Upper lobe of left lung (tissue), 6 donors: ENCODE measurements at places on chromosomes 4 and X. TPM values are rescaled to one million over a fixed set of nuclear protein-coding genes. Genes with fewer than 3 reads are reported as not detected.

EPGN gene
- 0.34 TPM for total RNA-seq

CITED1 gene
- not detected for total RNA-seq

ASB9 gene
- total RNA-seq: 5.2 TPM

ZCCHC18 gene
- total RNA-seq: 0.15 TPM

FAM47A gene
- not detected for total RNA-seq

NHSL2 gene
- total RNA-seq: 17.8 TPM

CXXC4 gene
- 2.9 TPM for total RNA-seq

SASH3 gene
- 21.5 TPM for total RNA-seq

SLC49A3 gene
- 37.1 TPM for total RNA-seq

DNA sequence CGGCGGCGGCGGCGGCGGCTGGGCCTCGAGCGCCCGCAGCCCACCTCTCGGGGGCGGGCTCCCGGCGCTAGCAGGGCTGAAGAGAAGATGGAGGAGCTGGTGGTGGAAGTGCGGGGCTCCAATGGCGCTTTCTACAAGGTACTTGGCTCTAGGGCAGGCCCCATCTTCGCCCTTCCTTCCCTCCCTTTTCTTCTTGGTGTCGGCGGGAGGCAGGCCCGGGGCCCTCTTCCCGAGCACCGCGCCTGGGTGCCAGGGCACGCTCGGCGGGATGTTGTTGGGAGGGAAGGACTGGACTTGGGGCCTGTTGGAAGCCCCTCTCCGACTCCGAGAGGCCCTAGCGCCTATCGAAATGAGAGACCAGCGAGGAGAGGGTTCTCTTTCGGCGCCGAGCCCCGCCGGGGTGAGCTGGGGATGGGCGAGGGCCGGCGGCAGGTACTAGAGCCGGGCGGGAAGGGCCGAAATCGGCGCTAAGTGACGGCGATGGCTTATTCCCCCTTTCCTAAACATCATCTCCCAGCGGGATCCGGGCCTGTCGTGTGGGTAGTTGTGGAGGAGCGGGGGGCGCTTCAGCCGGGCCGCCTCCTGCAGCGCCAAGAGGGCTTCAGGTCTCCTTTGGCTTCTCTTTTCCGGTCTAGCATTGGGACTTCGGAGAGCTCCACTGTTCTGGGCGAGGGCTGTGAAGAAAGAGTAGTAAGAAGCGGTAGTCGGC is 528 bp downstream of the FMR1 start:
- DNase-seq: peak; percentile 29

DNA sequence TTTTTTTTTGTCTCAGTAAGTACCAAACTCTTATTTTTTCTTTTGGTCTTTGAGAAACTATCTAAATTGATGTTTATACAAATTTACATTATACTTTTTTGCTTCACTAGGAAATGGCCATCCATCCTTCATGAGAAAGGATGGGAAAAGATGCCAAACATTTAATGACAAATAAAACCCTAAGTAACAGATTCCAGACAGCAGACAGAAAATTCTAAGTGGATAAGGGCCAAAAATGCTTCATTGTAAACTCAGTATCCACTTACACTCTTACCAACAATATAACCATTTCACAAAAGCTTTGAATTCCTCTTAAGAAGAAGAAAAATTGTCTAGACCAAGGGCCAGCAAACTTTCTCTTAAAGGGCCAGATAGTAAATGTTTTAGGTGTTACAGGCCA is 3.5 kb downstream of the GUCY1B1 start:
- DNase-seq: no peak

GRCh38 chr4:3522326-3522640 is 9.9 kb downstream of the LRPAP1 start:
- DNase-seq: peak; percentile 12

DNA sequence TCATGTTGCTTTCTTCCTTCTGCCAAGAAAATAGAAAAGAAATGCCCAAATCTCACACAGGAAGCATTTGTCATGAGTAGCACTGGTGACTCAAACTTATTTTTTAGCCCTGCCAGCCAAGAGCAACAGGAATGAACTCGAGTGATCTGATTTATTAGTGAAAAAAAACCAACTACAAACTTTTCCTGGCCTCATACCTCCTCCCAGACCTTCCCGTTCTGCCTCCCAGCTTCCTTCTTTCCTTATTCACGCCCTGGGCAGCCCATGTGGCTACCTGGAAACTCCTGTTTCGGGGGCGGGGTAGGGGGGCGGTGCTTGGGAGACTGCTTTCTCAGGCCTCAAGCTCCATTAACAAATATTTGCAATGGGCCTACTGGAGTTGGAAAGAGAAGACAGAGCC is 178.5 kb downstream of the NHS start:
- no peak for DNase-seq

DNA sequence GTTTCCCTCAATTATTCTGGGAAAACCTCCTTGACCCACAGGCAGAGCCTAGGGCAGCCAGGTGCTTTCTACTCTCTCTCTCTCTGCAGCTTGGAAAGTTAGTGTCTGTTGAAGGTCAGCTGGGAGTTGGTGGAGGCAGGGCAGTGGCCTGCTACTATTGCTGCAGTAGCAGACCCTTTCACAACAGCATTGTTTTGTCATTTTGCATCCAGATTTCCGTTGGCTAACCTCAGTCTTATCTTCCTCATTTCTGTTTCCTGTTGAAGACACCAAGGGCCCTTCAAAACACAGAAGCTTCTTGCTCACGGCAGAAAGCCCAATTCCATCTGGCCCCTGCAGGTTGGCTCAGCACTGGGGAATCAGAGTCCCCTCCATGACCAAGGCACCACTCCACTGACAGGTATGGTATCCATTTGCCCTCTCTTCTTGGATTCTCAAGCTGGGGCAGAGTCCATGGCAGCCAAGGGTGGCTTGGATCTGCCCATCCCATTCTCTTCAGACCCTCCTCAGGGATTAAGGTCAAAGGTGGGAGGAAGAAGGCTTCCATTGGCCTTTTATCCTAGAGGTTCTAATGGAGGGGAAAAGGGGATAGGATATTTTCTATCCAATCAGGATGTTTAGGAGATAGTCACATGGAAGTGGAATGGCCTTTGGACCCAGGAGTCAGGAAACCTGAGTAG is 24.6 kb downstream of the VSIG4 start:
- DNase-seq: no peak

DNA sequence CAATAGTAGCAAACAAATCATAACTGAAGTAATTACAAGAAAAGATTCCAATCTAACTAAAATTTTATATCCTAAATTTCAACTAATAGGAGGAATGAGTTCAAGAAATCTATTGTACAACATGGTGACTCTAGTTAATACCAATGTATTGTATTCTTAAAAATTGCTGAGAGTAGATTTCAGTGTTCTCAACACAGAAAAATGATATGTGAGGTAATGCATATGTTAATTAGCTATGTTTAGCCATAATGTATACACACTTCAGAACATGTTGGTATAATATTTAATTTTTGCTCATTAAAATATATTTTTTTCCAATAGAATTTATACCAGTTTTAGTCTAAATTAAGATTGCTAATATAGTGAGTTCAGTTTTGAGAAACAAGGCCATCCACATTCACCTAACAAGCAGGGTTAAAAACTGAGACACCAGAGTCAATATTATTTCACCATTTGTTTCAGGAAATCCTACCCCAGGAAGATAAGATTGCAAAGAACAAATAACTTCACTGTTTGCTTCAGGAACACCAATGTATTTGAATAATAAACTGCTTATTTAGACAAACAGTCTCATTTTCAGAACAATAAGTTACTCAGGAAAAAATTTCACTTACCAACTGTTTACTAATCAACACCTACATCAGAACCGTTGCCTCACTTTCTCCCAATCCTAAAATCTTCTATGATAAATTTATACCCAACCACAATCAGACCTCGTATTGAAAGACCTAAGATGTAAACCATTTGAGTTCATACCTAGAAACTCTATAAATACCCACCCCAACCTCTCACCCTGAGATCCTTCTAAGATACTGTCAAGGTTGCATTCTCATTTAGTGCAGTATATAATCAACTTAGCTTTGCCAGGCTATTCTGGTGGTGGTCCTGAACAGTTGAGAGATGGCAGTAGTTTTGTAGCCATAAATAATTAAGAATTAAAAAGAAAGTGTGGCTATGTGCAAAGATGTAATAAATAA is 132.8 kb downstream of the MAB21L2 start:
- no peak for DNase-seq

DNA sequence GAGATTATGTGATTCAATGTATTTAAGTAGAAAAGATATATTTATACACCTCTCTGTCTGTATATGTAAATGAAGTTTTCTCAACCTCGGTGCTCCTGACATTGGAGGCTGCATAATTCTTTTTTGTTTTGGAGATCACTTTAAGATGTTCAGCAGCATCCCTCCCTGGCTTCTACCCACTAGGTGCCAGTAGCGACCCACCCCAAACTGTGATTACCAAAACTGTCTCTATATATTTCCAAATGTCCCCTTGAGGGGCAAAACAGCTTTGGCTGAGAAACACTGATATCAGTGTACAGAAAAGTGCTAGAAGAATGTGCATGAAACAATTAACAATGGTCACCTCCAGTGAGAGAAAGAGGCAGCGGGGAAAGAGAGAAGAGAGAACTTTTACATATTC is 51.2 kb downstream of the DCX start:
- no peak for DNase-seq

DNA sequence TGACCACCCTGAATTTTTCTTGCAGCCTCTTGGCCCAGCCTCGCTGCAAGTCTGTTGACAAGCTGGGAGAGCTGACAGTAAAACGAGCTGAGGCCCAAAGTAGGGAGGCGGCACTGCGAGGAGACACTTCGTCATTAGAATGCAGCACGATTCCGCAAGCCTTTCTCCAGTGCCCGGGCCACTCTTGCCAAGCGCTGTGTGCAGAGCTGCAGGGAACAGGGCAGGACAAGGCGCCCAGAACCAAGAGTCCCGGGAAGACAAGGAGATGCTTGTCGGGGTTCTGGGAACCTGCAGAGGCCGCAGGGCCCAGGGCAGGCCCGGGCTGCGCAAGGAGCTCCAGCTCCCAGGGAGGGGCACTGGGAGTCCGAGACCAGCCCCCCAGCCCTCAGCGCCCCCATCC is 187.1 kb downstream of the BCOR start:
- no peak for DNase-seq

DNA sequence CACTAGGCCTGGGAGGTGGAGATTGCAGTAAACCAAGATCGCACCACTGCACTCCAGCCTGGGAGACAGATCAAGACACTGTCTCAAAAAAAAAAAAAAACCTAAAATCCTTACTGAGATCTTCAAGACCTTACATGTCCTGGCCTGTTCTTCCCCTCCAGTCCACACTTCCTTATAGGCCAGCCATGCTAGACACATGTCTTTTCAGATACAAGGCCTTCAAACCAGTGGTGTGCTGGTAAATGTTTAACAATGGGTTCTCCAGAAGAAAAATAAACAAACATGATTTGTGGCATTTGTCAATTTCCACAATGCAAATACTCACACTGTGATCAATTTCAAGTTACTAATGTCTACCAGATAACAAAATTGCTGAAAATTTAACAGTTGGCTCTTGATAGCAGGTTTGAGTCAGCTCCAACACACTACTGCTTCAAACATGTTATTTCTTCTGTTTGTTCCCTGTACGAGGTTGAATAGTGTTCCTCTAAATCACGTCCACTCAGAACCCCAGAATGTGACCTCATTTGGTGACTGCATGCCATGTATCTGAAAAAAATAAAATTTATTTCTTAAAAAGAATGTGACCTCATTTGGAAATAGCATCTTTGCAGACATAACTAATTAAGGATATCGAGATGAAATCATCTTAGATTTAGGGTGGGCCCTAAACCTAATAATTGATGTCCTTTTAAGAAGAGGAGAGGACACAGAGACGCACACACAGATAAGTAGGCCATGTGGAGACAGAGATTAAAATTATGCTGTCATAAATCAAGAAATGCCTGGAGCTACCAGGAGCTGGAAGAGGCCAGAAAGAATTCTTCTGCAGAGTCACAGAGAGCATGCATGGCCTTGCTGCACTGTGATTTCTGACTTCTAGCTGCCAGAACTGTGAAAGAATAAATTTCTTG is 144.4 kb downstream of the ZNF674 start:
- DNase-seq: no peak

DNA sequence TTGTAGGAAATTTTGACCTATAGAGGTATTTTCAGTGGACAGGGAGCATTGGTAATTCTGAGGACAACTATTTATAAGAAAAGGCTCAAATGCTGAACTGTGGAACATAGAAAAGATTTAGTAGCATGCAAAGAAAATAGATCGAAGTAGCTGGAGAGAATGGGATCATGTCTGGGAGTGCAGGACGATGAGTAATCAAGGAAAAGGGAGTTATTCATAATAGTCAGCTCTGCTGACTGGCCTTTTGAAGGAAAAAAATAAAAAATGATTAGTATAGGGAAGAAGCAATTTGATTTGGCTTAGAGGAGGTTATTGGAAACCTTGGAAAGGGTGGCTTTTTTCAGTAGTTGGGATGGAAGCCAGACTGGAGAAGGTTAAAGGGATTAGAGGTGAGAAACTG is 22.9 kb upstream of the ANK2 start:
- no peak for DNase-seq

DNA sequence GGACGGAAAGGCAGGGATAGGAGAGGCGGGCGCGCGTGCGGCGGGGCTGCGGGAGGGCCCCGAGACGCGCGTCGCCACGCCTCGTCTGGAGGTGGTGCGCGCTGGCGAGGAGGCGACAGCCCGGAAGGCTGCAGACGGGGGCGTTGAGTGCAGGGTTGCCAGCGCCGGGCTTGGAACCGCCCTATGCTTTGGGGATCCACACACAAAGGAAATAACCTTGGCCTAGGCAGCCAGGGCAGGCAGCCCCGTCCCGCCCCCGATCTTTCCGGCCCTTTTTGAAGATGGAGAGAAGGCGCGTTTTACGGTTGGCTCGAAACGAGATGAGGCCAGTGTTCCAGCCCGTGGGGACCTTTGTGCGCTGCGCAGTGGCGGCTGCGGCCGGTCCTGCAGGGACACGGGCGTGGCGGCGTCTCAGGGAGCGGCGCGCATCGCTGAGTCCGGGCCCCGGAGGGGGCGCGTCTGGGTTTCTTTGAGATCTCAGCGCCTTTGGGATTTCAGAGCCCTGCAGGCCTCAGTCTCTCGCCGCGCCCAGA is 50.8 kb upstream of the TRIM2 start:
- peak; percentile 41 for DNase-seq

DNA sequence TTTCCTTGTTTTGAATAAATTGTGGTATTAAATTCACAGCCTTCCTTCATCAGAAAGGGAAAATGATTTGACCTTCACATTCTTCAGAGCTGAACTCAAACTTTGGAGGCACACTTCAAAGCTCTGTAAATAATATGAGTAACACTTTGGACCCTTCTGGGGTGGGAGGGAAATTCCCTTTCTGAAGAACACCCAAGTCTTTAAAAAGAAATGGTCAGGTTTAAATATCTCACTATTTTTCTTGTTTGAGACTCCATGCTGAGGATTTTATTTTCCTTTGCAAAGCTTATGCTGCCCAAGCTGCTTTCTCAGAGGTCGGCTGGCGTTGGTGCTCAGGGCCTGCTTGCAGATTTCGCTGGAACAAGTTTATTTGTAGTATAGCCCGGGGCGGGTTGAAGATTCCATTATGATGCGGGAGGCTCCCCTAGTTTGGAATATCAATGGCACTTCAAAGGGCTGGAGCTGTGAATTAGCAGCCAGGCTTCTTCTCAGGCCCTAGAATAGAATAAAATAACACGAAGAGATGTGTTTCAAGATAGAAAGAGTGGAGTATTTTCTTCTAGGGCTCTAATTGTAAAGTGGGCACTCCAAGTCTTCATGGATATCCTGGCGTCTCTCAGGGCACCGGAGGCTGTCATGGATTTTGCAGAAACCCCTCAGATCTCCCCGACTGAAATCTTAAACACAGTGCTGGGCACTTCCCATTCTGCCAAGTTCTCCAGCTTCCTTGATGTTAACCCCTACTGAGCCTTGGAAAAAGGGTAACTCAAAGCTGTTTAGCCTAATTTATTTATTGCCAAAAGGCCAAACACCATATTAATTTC is 315.6 kb downstream of the GPAT3 start:
- DNase-seq: no peak

- no peak for DNase-seq
Observed at GRCh38 chr4:96603641-96604040, 763.7 kb downstream of the PDHA2 start.
